ENCODE measurements at places on chromosomes 7 and 10.

DNA sequence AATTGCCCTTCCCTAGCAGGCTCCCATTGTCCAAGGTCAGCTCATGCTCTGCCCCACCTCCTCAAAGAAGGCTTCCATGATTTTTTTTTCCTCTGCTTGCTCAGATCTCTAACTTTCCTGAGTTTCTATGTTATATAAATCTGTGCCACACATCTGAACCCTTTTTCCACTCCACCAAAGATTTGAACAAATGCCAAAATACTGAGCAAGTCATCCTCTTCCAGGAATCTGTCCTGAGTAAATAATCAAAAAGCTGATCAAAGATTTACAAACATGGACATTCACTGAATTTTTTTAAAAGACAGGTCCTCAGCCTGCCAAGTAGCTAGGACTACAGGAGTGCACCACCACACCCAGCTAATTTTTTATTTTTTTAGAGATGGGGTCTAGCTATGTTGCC, 102.8 kb upstream of the ARID5B start:
- no peak for DNase-seq

- no peak for DNase-seq
Measured at GRCh38 chr7:96004578-96004977, 232.2 kb downstream of the DYNC1I1 start.

GRCh38 chr7:118312966-118313365, 88.5 kb downstream of the ANKRD7 start:
- no peak for DNase-seq

GRCh38 chr7:157268540-157268939, 68.3 kb upstream of the DNAJB6 start:
- DNase-seq = peak; percentile 32

DNA sequence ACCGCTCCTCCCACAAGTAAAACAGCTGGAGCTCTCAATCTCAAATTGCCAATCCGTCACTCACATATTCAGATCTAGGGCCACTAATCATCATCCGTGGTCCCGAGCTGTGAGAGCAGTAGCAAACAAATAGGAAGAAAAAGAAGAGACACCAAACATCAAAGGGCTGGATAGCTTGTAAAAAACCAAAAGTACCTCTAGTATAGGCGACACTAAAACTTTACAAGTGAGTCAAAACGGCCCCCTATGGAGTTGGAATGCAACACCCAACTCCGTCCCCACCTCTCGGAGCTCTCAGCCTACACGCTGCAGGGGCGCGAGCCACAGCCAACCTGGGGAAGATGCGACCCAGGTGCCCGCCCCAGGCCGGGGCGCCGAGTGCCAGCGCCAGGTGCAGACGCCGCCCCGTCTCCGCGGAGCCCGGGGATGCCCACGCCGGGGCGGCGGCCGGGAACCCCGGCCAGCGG, 581 bp downstream of the FAM3C start:
- DNase-seq = peak; percentile 44

DNA sequence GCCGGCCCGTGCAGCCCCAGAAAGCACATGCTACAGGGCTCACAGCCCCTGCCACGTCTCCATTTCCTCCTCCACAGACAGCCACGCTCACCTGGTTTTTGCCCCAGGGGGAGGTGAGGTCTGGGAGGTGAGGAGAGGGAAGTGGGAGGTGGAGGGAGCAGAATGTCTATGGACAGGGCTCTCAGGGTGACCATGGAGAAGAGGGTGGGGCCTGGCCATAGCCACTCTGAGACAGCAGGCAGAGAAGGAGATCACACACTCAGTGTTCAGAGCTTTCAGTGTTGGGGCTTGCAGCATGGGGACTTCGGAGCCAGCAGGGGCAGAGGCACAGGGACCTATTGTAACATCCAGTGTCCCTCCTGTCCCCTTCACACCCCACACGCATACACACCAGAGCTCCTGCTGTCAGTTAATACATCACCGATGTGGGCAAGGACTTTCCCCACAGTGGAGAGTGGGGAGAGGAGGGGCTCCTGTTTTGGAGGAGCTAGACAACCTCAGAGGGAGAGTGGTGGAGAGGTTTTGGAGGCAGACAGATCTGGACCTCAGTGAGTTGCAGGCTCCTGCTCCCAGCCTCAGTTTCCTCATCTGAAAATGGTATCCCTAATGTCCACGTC, 14.4 kb downstream of the WDFY4 start:
- no peak for DNase-seq

GRCh38 chr7:27124096-27124901, 6.3 kb downstream of the HOXA4 start:
- DNase-seq = peak; percentile 40

DNA sequence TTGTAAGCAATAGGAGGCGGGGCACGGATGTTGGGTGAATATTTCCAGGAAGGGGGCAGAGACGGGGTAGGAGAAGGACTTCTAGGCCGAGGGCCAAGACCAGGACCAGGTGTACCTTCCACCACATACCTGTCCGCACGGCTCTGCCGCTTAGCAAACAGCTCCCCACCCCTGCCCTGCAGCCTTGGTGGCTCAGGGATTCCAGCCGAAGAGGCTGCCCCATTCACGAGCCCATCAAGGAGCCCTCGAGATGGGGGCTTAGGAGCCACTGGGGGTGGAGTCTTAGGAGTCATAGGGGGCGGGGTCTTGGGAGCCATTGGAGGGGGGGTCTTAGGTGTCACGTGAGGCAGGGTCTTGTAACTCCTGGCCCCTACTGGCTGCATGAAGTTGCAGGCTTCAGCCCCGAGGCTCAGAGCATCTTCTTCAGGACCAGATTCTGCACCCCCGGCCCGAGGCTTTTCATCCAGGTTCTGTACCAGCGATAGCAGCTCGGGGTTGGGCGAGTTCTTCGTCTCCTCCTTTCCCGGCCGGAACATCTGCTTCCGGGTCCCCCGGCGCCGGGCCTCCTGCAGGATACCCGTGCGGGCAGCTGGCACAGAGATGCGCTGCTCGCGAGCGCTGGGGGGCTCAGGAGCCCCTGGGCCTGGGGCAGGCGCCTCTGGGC, 6.1 kb upstream of the MYOZ1 start:
- peak; percentile 80 for DNase-seq

- no peak for DNase-seq
Measured at GRCh38 chr7:132418840-132419239, 157.4 kb downstream of the PLXNA4 start.
